Naive B cell (primary cell): ENCODE measurements at places on chromosomes 16 and 17. TPM values are rescaled to one million over a fixed set of nuclear protein-coding genes. Genes with fewer than 3 reads are reported as not detected.
A peak's percentile ranks its signal among the peaks of the same experiment; 100 is the strongest.

The CACNG1 gene
- not detected for polyA plus RNA-seq

The PAQR4 gene
- polyA plus RNA-seq, result 1.3 TPM

The IL34 gene
- not detected for polyA plus RNA-seq

The RCVRN gene
- polyA plus RNA-seq, result not detected

The TMEM98 gene
- not detected for polyA plus RNA-seq

The CD300E gene
- 0.18 TPM for polyA plus RNA-seq

The CYTH1 gene
- 196 TPM for polyA plus RNA-seq

The ABCC6 gene
- polyA plus RNA-seq, result not detected

The RPA1 gene
- 45.1 TPM for polyA plus RNA-seq

- H3K27me3 ChIP-seq, result peaks cover 27% of the 10 kb centered on the region
- no peaks in the 10 kb centered on the region for H3K36me3 ChIP-seq
- no peak overlapping the region for H3K4me3 ChIP-seq
Observed at GRCh38 chr17:61583242-61583641, 7.8 kb downstream of the NACA2 start.

GRCh38 chr16:64406770-64407181 is 715.1 kb downstream of the CDH11 start:
- H3K4me3 ChIP-seq, result no peak overlapping the region
- no peak for DNase-seq
- no peaks in the 10 kb centered on the region for H3K27me3 ChIP-seq
- no peak overlapping the region for H3K27ac ChIP-seq
- H3K36me3 ChIP-seq, result no peaks in the 10 kb centered on the region

DNA sequence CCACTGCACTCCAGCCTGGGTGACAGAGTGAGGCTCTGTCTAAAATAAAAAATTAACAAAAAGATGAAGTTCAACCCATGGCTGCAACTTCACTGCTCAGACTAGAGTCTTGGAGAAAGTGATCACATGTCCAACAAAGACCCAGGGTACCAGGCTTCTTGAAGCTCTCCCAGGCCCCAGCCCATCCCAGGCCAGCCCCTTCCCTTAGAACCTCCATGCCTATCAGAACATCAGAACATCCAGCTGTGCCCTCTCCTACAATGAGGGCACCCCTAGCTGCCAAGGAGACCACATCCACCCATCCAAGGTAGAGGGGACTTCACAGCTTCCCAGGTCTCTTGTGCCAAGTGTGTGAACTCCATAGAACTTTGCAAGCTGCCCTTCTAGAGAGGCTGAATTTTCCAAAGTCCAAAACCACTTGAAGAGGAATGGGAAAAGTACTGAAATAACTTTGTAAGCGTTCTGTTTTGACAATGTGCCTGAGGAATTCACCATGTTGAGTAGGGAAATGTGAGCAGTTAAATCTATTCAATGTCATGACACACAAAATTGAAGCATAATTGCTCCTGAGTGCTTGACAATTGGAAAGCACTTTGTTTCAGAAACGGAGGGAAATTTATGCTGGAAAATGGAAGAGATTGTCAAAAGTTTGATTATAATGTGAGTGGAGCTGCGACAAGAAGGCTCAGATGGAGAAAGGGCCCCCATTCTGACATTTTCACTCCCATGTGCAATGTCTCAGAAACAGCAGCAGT is 230.4 kb downstream of the ZNF423 start:
- H3K27ac ChIP-seq, result no peak overlapping the region
- H3K27me3 ChIP-seq, result no peaks in the 10 kb centered on the region
- no peak for DNase-seq
- H3K36me3 ChIP-seq, result no peaks in the 10 kb centered on the region

DNA sequence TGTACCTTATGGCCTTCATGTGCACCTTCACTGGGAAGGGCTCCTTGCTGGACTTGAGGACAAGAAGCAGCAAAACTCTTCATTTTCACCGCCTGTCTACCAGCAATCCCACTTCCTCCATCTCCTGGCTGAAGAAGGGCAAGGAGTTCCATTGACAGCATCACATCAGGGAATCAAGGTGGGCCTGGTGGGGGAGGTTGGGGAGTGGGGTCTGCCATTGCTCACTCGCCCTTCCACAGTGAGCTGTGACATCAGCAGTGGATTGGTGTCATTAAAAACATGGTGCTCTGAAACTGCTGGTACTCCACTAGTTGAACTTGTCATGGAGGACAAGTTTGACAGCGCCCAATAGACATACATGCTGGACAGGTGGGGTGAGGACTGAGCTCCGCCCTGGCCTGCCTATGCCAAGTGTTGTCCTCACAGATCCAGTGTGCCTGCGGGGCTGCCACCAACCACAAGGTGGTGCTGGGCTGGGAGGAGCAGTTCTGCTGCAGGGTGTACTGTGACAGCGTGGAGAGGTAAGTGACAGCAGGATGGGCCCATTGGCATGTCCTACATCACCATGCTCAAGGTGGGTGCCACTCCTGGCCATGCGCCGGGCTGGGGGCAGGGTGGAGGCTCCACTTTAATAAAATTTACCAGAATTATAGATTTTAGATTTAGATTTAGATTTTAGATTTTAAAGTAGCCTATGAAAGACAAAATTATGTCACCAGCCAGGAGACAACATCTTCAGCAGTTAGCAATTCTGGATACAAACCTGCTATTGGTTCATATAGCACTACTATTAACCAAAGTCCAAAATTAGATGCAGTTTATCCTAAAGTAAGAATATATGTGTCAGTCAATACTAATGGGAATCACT is 1729.1 kb downstream of the TP53TG3F start:
- no peak for DNase-seq
- H3K4me3 ChIP-seq, result no peak overlapping the region
- no peak overlapping the region for H3K27ac ChIP-seq
- no peaks in the 10 kb centered on the region for H3K27me3 ChIP-seq
- H3K36me3 ChIP-seq, result no peaks in the 10 kb centered on the region

GRCh38 chr17:68205251-68205807 is 42.5 kb upstream of the AMZ2 start:
- peak overlapping the region; percentile 99 for H3K27ac ChIP-seq
- DNase-seq, result peak; percentile 94
- peaks cover under 1% of the 10 kb centered on the region for H3K27me3 ChIP-seq
- H3K36me3 ChIP-seq, result peaks cover 8% of the 10 kb centered on the region
- peak overlapping the region; percentile 88 for H3K4me3 ChIP-seq

DNA sequence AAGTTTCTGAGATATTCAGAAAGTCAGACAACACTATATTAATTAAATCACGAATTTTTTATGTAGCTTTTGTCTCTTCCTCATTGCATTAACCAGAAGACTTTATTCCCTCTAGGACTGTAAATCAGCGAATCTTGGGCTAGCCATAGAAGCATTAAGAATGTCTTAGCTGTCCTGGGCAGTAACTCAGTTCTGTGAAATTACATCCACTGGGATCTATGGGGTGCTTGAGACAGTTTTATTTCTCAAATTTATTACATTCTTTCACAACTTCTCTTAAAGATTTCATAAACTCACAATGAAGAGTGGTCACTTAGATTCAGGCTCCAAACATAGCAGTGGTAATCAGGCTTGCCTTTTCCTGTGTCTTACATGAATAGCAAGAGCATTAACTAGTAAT is 1153.4 kb downstream of the CDH8 start:
- H3K4me1 ChIP-seq, result no peaks in the 10 kb centered on the region
- no peak for DNase-seq
- H3K4me3 ChIP-seq, result no peak overlapping the region
- no peaks in the 10 kb centered on the region for H3K36me3 ChIP-seq
- H3K27me3 ChIP-seq, result no peaks in the 10 kb centered on the region

- H3K36me3 ChIP-seq, result peaks cover 18% of the 10 kb centered on the region
- peaks cover 14% of the 10 kb centered on the region for H3K4me1 ChIP-seq
- H3K4me3 ChIP-seq, result no peak overlapping the region
- H3K27ac ChIP-seq, result peak overlapping the region; percentile 65
- H3K27me3 ChIP-seq, result no peaks in the 10 kb centered on the region
Observed at GRCh38 chr16:11051879-11052808, 107.8 kb downstream of the CLEC16A start.

GRCh38 chr16:87864331-87864989 is 4.8 kb downstream of the SLC7A5 start:
- no peak overlapping the region for H3K27ac ChIP-seq
- no peak for DNase-seq
- H3K27me3 ChIP-seq, result no peaks in the 10 kb centered on the region
- H3K36me3 ChIP-seq, result no peaks in the 10 kb centered on the region
- H3K4me1 ChIP-seq, result peaks cover 23% of the 10 kb centered on the region

GRCh38 chr16:86033971-86034370 is 135.0 kb downstream of the IRF8 start:
- H3K27ac ChIP-seq, result no peak overlapping the region
- no peak overlapping the region for H3K4me3 ChIP-seq
- no peaks in the 10 kb centered on the region for H3K4me1 ChIP-seq
- no peak for DNase-seq

DNA sequence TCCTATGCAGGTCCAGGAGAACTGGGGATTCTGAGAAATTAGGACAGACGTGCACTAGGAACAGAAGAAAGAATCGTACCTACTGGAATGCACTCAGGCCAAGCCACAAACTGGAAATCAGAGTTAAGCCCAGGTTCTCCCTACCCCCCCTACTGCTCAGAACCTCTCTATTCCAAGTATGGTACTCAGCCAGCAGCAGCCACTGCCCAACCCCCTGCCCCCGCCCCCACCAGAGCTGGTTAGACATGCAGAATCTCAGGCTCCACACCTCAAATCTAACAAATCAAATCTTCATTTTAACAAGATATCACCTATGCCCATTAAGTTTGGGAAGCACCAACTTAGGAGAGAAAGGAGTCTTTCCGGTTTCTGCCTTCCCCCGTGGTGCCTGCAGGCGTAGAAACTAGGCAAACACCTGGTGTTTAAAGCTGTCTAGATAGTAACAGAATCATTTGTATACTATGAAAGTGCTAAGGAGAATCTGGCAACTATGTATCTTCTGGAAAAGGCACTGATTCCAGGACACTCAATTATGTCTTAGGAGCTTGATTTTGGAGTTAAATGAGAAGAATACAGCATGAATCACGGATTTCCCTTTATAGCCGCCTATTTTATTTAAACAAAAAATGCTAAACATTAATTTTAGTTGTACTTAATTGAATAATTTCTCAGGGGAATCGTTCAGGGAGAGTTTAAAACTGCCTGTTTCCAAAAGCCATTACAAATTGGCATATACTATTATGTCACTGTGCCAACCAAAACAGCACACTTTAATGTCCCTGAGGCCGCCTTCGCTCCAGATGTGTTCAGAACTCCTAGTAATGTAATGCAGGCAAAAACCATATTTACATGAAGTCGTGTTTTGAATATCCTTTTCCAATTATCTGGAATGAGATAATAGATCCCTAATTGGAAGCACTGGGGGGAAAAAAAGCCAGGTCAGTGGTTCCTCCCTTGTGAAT is 166.5 kb downstream of the STX8 start:
- no peak overlapping the region for H3K4me3 ChIP-seq
- H3K27ac ChIP-seq, result no peak overlapping the region
- peaks cover 5% of the 10 kb centered on the region for H3K36me3 ChIP-seq
- no peaks in the 10 kb centered on the region for H3K27me3 ChIP-seq
- no peak for DNase-seq

DNA sequence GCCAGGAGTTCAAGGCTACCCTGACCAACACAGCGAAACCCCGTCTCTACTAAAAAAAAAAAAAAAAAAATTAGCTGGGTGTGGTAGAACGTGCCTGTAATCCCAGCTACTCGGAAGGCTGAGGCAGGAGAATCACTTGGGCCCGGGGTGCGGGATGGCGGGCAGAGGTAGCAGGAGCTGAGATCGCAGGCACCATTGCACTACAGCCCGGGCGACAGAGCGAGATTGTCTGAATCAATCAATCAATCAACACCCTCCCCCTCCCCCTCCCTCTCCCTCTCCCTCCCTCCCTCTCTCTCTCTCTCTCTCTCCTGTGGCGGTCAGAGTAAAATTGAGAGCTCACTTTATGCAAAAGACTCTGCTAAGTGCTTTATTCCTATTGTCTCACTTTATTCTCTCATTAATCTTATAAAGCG is 1.2 kb downstream of the HSDL1 start:
- peaks cover 20% of the 10 kb centered on the region for H3K4me1 ChIP-seq
- H3K27me3 ChIP-seq, result peaks cover 7% of the 10 kb centered on the region
- H3K27ac ChIP-seq, result no peak overlapping the region
- no peak for DNase-seq
- H3K36me3 ChIP-seq, result no peaks in the 10 kb centered on the region

DNA sequence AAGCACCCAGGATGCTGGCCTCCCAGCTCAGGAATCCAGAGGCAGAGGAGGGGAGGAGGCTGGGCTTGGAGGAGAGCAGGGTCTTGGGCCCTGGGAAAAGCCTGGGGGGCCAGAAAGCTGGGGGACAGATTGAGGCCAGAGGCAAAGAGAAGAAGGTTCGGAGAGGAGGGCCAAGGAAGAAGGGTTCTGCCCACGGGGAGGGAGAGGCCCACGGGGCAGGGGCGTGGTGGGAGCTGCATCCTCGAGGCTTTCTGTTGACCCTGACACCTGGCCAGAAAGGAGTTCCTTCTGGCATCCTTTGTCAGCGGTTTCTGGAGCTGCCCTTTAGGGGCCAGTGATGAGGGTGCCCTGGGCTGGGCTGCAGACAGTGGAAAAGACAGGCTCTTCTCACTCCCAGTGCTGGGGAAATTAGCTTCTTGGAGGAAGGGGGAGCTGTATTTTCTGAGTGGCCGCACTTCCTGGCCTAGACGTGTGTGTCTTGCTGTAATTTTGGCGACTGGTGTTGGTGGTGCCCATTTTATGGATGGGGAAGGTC is 308.7 kb downstream of the SEC14L1 start:
- DNase-seq, result no peak
- peak overlapping the region; percentile 99 for H3K4me3 ChIP-seq
- peaks cover 76% of the 10 kb centered on the region for H3K4me1 ChIP-seq
- H3K27ac ChIP-seq, result peak overlapping the region; percentile 99
- peaks cover 6% of the 10 kb centered on the region for H3K36me3 ChIP-seq

GRCh38 chr16:4677994-4678393 is 15.4 kb upstream of the NUDT16L1 start:
- DNase-seq, result no peak
- no peaks in the 10 kb centered on the region for H3K4me1 ChIP-seq
- no peak overlapping the region for H3K4me3 ChIP-seq
- H3K27me3 ChIP-seq, result no peaks in the 10 kb centered on the region
